CD4-positive, alpha-beta T cell treated with Interferon gamma for 1 hour (primary cell): ENCODE measurements at places on chromosomes 5 and 9.

DNA sequence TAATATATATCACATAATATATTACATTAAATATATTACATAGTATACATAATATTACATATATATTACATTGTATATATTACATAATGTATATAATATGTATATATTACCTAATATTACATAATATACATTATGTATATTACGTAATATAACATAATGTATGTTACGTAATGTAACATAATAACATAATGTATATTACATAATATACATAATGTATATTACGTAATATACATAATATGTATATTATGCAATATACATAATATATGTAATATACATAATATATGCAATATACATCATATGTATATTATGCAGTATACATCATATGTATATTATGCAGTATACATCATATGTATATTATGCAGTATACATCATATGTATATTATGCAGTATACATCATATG lies 19.1 kb downstream of the CYLC2 start:
- DNase-seq = no peak

GRCh38 chr9:122291458-122291857 lies 26.8 kb downstream of the MRRF start:
- DNase-seq = no peak

GRCh38 chr5:8905021-8905420 lies 640.9 kb downstream of the SEMA5A start:
- no peak for DNase-seq

DNA sequence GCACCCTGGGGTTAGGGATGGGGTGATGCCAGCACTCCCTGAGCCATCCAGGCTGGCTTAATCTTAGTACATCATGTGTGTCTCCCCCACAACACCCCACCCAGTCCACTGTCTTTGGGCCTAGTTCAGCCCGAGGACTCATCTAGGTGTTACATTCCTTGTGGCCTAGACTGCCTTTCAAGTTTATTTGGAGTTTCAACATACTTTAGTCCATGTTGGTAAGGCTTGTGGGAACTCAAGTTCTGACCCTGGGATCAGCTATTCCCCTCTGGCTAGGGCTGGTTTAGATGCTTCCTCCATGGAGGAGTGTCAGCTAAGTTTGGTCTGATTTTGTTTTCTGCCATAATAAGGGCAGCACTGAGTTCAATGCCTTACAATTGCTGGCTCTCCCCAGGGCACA lies 302.4 kb downstream of the SMARCA2 start:
- no peak for DNase-seq

DNA sequence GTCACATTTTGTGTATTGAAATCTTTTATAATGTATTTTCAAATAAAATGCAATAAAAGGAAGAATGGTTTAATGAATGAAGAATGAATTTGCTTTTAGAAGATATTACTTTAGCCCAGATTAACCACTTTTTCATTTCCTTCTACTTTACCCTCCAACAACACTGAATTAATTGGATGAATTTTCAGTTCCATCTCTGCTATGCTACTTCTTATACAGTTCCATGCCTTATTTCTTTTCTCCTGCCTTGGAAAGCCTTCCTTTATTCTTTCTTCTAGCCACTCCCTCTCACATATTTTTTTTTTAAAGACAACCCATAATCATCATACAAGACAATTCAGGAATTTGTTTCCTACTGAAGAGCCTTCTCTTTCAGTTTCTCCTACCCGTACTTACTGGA lies 296.6 kb upstream of the TNC start:
- no peak for DNase-seq

DNA sequence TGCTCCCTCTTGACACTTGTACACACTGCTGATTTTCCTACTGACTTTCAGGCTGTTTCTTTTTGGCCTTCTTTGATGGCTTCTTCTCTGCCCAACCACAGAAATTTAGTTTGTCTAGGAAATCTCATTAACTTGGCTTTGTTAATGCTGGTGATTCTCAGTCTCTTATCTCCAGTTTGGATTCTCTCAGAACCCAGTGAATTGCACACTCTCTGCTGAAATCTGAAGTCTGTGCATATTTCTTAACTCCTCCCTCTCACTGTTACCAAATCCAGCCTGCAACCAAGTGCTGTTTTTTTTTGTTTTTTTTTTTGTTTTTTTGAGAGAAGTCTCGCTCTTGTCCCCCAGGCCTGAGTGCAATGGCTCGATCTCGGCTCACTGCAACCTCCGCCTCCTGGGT lies 117.2 kb downstream of the CDC42SE2 start:
- DNase-seq = no peak

GRCh38 chr9:4228606-4229005 lies 71.3 kb downstream of the GLIS3 start:
- DNase-seq = no peak

DNA sequence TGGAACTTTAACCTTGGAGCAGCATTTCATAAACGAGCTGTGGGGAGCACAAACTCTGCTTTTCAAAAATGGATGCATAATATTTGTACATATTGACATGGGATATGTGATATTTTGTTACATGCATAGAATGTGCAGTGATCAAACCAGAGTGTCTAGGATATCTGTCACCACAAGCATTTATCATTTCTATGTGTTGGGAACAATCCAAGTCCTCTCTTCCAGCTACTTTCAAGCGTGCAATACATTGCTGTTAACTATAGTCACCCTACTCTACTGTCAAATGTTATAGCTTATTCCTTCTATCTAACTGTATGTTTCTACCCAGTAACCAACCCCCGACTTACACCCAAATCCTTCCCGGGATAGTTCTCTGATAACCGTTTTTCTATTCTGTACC lies 15.0 kb upstream of the C5orf58 start:
- DNase-seq = no peak
